ENCODE measurements at places on chromosomes 12 and 14. TPM values are rescaled to one million over a fixed set of nuclear protein-coding genes. Genes with fewer than 3 reads are reported as not detected.

C1S gene
- total RNA-seq: 157 TPM

POTEG gene
- not detected for total RNA-seq

FOXM1 gene
- total RNA-seq: 0.52 TPM

ZC2HC1C gene
- 7.3 TPM for total RNA-seq

PTGDR gene
- total RNA-seq: 0.26 TPM

E2F7 gene
- total RNA-seq: not detected

TSPAN19 gene
- total RNA-seq: not detected

CLEC2A gene
- not detected for total RNA-seq
